Cortex of kidney (tissue), 1 donor: ENCODE measurements at places on chromosomes 13 and 19.

GRCh38 chr13:112964971-112965492, 4.0 kb upstream of the MCF2L start:
- no peak for DNase-seq

DNA sequence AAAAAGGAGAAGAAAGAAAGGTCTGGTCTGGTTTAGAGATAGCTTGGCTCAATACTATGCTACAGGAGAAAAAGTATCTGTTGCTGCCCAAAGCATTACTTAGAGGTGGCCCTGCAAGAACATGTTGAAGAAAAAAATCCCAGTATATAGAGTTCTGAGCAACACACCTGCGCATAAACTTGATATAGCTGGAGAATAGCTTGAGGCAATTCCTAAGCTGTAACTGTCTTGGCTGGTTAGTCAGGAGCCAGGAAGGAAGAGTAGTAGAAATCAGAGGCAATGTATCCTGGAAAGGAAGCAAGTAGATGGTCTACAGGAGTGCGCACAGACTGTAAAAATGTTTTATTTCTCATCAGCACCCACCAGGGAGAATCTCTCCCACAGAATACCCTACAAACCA, 209.7 kb downstream of the SLITRK1 start:
- DNase-seq: no peak

GRCh38 chr13:106819413-106820180, 251.7 kb upstream of the ARGLU1 start:
- DNase-seq: no peak

DNA sequence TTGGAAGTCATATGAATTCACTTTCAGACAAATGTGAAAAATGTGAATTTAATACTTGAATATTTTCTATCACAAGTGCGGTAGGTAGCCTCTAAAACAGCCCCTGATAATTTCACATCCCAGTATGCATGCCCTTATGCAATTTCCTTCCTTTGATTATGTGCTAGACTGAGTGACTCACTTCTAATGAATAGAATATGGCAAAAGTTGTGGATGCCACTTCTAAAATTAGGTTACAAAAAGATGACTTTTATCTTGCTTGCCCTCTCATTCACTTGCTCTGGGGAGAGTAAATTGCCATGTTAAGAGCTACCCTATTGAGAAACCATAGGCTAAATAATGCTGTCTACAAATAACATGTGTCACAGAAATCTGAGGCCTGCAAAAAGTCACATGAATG, 402.5 kb upstream of the PCDH9 start:
- DNase-seq: no peak

DNA sequence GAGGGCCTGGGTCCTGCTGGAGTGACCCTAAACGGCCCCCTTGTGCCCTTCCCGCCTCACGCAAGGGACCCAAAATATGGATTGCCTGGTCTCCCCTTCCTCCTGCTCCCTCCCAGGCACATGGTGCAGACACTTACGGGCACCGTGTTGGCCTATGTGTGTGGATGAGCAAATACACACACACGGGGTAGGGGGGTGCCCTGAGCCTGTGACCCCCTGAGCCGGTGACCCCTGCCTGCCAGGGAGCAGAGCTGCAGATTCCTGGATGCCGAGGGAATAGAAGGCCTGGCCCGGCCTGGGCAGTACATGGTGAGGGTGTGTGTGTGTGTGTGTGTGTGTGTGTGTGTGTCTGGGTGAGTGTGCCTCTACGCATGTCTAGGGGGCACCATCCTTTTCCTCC, 33.3 kb downstream of the CEBPA start:
- DNase-seq: no peak

GRCh38 chr19:296476-297225, 5.4 kb upstream of the PLPP2 start:
- no peak for DNase-seq

- DNase-seq: no peak
These were observed 199.0 kb downstream of the NUFIP1 start for GRCh38 chr13:44790289-44790688.

DNA sequence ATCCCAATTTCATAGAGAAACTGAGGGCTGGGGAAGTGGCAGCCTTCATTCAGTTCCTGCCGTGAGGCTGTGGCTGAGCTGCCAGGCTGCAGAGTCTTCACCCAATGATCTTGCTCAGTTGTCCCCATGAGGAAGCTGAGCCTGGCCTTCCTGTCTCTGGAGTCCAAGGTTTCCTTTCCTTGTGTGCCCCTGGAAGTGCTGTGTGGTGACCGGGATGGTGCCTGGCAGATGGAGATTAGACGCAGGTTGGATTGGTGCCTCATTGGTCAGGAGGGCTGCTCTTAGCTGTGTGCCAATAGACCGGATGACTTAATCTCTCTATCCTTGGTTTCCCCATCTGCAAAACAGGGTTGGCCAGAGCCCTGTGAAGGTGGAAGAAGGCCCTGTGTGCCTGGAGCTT, 24.6 kb downstream of the DNM2 start:
- no peak for DNase-seq

- no peak for DNase-seq
These were observed 41.8 kb upstream of the ZNF429 start for GRCh38 chr19:21463449-21464105.

GRCh38 chr13:51782026-51782710, 21.8 kb downstream of the DHRS12 start:
- DNase-seq: no peak

- DNase-seq: no peak
These were observed 54.7 kb upstream of the HTR2A start for GRCh38 chr13:46951516-46951915.
